Activated naive CD4-positive, alpha-beta T cell treated with anti-CD3 and anti-CD28 coated beads, Interleukin-2, amount 50 U/mL, for 16 hours (primary cell): ENCODE measurements at places on chromosomes 13 and 19.
A peak's percentile ranks its signal among the peaks of the same experiment; 100 is the strongest.

- no peak for DNase-seq
These were observed 17.8 kb downstream of the LMTK3 start for GRCh38 chr19:48493718-48494401.

GRCh38 chr19:3381701-3382372 lies 15.5 kb downstream of the NFIC start:
- no peak for DNase-seq

- no peak for DNase-seq
These were observed 9.0 kb downstream of the KCTD4 start for GRCh38 chr13:45191874-45192273.

DNA sequence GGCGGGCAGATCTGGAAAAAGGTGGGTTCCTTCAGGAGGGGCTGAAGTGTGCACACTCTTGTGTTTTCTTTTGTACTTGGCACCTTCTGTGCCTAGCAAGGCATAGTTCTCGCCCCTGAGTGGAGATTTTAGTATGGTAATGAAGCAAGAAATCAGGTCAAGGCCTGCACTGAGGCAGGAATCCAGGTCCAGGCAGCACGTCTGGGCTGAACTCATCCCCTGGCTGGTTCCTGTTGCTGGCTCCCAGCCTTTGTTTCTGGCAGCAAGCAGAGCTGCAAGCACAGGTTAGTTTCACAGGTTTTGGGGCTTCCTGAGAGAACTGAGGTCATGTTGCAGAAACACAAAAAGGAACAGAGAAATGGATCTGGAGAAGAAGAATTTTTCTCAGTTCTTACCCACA lies 21.2 kb downstream of the SIGLEC7 start:
- DNase-seq, result no peak

DNA sequence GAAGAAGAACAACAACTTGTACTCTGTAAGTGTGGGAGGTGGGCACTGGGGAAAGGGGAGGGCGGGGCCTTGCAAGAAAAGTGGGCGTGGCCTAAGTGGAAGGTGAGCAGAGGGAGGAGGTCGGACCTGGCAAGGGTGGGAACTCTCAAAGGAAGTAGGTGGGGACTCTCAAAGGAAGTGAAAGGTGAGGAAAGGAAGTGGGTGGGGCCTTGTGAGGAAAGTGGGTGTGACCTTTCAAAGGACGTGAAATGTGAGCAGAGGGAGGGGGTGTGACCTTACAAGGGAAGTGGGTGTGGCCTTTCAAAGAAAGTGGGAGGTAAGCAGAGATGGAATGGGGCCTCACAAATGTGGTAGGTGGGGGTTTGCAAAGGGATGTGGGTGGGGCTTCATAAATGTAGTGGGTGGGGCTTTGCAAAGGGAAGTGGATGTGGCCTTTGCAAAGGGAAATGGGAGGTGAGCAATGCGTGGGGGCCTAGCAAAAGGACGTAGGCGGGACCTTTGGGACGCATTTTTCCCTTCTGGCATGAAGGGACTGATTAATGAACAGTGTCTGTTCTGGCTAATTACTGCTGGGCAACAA lies 25.9 kb downstream of the ACSBG2 start:
- peak; percentile 25 for DNase-seq

GRCh38 chr13:36088001-36088400 lies 43.2 kb downstream of the DCLK1 start:
- DNase-seq, result no peak

DNA sequence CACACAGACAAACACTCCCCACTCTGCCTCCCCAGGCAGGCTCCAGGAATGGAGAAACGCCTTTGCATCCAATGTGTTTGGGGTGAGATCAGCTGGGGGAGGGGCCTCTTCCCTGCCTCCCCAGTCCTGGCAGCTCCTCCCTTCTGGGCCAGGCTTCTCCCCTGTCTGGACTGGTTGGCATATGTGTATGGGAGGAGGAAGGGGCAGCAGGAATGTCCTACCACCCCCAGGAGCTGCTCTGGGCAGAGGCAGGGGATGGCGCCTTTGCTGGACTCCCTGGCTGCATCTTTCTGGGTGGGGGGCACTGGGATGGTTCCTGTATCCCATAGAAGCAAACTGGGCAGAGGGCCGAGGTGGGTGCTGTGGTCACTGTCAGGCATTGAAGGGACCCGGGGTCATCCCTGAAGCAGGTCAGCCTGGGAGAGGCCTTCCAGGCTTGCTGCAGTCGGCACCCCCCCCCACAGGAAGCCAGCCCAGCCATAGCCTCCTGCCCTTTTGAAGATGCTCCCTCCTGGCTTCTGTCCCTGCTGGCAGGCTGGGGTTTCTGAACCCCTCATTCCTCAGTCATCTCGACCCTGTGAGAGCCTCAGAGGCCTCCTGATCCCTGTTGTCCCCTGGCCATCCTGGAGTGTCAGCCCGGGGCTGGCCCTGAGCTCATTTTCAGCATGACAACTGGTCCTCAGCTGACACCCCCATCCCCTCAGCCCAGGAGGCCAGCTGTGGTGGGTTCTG lies 21.2 kb upstream of the SLC7A10 start:
- no peak for DNase-seq

DNA sequence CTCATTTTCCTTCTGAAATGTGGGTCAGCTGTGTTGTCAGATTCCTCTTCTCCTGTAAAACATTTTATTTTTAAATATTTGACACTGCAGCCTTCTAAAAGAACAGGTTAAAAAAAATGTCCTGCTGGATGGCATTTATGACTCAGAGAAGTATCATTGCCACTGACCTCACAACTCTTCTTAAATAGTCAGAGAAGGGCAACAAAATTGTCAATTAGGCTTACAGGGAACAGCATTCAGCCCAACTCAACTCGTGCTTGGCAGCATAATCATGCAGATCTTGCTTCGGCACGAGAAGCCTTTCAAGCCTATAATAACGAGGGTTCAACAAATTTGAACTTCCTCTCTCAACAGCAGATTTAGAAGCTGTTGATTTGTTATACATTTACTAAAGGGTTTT lies 296.7 kb upstream of the DACH1 start:
- no peak for DNase-seq

- no peak for DNase-seq
These were observed 142.8 kb upstream of the SOX1 start for GRCh38 chr13:111923991-111924677.

GRCh38 chr13:74039154-74039553 lies 95.0 kb downstream of the KLF12 start:
- no peak for DNase-seq

GRCh38 chr13:98912846-98913245 lies 65.0 kb downstream of the DOCK9 start:
- no peak for DNase-seq

DNA sequence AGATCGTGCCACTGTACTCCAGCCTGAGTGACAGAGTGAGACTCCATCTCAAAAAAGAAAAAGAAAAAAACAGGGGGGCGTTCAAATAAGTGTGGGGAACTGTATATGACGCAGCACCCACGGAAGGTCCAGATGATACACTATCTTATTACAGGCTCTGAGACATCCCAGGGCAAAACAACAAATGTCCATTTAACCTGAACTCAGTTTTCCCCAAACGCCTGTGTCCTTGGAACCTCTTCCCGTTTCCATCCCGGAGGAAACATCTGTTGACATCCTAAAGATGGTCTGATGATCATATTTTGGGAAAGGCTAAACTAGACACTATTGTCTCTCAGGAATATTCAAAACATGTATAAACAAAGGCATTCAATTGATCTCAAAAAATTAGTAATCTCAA lies 72.4 kb downstream of the COL4A1 start:
- DNase-seq, result no peak

DNA sequence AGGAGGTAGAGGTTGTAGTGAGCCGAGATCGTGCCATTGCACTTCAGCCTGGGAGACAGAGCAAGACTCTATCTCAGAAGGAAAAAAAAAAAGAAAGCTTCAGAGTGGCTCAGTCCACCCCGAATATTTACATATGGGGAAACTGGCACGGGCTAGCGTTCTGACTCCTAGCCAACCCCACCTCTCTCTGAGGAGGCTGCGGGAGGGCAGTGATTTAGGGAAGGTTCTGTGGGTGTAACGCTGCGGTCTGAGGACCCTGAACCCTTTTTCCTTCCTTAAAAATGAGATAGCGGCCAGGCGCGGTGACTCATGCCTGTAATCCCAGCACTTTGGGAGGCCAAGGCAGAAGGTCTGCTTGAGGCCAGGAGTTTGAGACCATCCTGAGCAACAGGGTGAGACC lies 5.0 kb downstream of the LRRC25 start:
- DNase-seq, result no peak

DNA sequence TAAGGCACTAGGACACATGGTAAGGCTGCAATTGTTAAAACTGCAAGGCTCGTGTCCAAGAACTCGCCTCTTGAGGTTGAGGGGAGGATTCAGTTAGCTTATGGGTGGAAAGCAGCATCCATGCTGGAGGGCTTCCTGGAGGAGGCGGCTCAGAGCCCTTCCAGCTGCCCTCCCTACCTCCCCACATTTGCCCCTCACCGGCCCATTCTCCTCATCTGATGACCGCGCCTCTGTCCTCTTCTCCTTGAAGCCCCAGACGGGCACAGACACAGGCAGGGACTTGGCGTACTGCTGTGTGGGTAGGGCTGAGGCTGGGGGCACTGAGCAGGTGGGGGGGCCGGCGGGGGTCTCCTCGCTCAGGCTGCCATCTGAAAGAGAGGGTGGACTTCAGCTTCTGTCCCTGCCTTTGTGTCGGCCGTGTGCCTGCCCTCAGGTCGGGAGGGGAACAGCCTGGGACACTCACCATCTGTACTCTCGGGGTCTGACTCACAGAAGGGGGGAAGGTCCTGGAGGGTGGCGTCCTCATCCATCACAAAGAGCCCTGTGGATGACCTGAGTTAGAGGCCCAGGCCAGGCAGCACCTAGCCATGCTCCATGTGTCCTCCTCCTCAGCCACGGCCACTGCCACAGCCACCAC lies 4.1 kb upstream of the PNKP start:
- no peak for DNase-seq

GRCh38 chr19:16899566-16900075 lies 10.8 kb downstream of the F2RL3 start:
- DNase-seq, result no peak

DNA sequence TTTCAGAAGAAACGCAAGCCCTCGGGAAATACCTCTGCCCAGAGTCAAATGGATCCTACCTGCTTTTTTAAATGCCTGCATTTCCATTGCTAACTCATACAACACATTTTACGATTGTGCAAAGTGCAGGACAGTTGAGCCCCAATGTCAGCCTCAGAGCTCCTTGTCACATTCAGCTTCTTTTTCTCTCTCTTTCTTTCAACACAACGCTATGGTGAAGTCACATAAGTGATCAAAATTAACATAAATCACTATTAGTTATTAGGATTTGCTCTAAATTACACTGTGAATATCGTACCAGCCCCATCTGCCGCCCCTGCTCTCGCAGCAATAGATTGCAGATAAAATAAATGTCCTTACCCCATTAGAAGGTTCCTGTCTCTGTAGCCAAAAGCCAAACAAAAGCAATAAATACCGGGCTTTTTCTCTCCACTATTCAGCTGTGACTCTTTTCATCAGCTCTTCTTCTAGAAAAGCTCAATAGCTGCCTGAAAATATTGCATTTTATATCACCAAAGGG lies 8.8 kb downstream of the POU4F1 start:
- no peak for DNase-seq

- no peak for DNase-seq
These were observed 8.4 kb downstream of the EGLN2 start for GRCh38 chr19:40807147-40808020.

GRCh38 chr13:26584713-26585112 lies 27.2 kb downstream of the WASF3 start:
- no peak for DNase-seq

- DNase-seq, result no peak
These were observed 175.2 kb downstream of the ENOX1 start for GRCh38 chr13:43611281-43612273.

GRCh38 chr13:32314271-32315237 lies 609 bp downstream of the ZAR1L start:
- DNase-seq, result peak; percentile 59

GRCh38 chr19:55301459-55302317 lies 17.9 kb downstream of the BRSK1 start:
- peak; percentile 95 for DNase-seq

DNA sequence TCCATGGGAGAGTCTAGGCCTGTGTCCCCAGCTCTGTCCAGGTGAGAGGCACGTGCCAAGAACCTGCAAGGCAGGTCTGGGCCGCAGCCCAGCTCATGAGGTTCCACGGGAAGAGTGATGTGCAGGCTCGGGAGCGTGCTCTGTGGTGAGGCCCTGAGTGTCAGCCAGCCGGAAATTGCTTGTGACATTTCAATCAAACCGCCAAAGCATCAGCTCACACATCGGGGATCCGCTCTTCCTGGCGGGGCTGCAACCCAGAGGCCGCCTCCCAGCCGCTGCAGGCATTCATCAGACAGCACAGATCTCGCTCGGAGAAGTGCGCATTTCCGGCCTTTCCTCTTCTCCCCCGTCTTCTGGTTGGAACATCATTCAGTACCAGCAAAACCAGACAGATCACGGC lies 109.3 kb downstream of the KDM4B start:
- no peak for DNase-seq

GRCh38 chr13:74329962-74330361 lies 195.8 kb upstream of the KLF12 start:
- DNase-seq, result no peak

- peak; percentile 82 for DNase-seq
These were observed 622 bp upstream of the FXYD5 start for GRCh38 chr19:35153701-35154524.

DNA sequence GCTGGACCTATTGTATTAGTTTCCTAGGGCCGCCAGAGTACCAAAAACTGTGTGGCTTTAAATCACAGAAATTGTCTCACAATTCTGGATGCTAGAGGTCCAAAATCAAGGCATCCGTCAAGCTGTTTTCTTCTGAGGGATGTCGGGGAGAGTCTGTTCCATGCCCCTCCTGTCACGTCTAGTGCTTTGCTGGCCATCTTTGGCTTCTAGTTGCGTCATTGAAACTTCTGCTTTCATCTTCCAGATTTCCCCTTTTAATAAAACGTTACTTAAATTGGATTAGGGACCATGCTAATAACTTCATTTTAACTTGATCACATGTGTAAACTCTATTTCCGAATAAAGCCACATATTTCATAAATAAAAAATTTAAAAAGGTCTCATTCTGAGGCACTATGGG lies 47.5 kb downstream of the TRPM4 start:
- DNase-seq, result no peak

DNA sequence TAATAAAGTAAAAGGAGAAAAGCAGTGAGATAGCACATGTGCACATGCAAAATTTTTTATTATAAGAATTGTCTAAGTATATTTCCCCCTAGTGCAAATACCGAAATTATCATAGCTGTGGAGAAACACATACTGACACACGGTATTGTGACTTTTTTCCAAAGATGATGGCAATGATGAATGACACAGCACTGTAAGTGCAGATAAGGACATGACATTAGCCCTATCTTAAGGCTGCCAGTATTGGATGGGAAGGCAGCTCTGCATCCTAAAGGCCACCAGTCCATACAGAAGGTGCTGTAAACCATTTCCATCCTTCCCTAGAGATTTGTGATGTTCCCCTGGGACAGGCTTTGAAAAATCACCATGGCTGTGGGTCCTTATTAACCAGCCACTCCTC lies 11.5 kb upstream of the MICU2 start:
- no peak for DNase-seq

GRCh38 chr13:36445891-36446351 lies 13.6 kb downstream of the CCNA1 start:
- no peak for DNase-seq

GRCh38 chr19:34295103-34295502 lies 40.7 kb downstream of the GARRE1 start:
- no peak for DNase-seq

GRCh38 chr19:32603961-32604360 lies 23.0 kb downstream of the PDCD5 start:
- no peak for DNase-seq
